Activated CD8-positive, alpha-beta memory T cell treated with anti-CD3 and anti-CD28 coated beads for 48 hours (primary cell): ENCODE measurements at places on chromosomes 2 and 18.

DNA sequence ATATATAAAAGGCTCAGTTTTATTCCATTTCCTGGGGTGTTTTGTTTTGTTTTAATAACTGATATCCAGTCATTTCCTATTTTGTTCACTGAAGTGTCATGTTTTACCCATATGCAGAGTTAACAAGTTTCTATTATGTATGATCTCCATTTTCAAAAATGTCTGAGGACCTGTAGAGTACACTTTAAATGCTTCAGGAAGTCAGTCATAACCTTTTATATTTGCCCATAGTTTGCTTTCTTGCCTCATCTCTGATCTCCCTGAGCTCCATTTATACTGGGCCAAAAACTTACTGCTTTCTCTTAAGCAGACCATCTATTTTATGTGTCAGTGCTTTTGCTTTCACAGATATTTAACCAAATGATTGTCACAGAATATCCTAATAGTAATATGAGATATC lies 278.7 kb downstream of the MBD5 start:
- no peak for DNase-seq

DNA sequence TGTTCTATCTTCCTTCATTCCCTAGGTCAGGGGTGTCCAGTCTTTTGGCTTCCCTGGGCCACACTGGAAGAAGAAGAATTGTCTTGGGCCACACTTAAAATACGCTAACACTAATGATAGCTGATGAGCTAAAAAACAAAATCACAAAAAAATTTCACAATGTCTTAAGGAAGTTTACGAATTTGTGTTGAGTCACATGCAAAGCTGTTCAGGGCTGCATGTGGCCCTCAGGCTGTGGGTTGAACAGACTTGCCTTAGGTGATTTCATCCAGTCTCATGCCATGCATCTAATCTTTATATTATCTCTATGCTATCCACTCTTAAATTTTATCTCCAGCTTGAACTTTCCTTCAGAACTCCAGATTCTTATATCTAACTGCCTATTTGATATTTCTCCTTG lies 80.1 kb downstream of the CCDC85A start:
- DNase-seq: no peak

- DNase-seq: no peak
Observed at GRCh38 chr18:38872342-38872741, 1306.7 kb upstream of the CELF4 start.

DNA sequence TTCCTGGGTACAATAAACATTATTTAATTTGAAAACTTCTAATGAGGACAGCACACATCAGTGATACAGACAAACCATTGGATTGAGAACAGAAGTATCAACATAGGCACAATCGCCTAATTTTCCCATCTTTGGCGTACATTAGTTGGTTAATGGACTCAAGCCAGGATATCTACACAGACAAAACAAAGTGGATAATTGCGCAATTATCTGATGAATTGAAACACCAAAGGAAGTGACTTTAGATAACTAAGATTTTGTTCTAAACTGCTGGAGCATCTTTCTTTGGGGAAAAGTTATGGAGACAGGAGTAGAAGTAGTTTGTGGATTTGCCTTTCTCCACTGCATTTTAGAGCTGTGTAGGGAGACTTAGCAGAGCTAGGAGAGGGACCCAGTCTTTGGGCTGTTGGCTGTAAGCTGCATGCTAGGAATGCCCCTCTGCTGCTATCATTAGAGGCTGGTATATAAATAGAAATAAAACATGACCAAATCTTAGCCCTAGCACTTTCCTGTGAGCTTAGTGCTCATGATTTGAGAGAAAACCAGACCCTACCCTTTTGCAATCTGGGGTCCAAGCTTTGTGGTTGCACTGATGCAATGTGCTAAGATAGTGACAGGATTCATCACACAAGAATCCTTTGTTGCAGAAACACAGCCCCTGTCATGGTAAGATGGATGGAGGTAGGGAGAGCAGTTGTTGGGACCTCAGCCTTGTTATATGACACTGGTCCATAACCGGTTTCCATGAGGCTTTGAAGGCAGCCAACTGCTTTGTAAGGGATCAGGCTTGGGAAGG lies 264.5 kb upstream of the PIK3C3 start:
- DNase-seq: no peak

DNA sequence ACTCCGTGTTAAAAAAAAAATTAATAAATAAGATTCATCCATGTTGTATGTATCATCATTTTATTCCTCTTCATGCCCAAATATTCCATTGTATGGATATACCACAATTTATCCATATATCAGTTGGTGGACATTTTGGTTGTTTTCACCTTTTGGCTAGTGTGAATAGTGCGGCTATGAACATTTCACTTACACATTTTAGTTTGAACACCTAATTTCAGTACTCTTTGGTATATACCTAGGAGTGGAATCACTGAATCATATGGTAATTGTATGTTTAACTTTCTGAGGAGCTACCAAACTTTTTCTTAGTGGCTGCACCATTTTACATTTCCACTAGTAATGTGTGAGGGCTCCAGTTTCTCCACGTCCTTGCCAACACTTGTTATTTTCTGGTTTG lies 20.0 kb downstream of the CDCA7 start:
- no peak for DNase-seq

DNA sequence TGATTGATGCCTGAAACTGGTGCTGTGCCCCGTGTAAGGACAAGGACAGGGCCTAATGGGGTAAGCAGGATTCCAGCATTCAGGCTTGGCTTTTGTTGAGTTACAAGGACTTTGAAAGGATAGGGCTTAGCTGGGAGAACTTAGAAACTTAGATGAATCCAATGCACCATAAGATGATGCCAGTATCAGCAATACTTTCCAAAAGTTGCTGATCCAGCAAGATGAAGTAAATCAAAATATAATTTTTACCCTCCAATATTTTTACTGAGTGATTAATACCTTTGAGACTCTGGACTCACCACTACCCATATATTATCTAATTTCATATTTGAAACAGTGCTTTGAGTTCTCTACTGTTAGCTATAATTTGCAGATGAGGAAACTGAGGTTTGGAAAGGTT lies 354.5 kb upstream of the ATP5MC3 start:
- no peak for DNase-seq

GRCh38 chr2:505941-506340 lies 171.3 kb downstream of the TMEM18 start:
- DNase-seq: no peak

DNA sequence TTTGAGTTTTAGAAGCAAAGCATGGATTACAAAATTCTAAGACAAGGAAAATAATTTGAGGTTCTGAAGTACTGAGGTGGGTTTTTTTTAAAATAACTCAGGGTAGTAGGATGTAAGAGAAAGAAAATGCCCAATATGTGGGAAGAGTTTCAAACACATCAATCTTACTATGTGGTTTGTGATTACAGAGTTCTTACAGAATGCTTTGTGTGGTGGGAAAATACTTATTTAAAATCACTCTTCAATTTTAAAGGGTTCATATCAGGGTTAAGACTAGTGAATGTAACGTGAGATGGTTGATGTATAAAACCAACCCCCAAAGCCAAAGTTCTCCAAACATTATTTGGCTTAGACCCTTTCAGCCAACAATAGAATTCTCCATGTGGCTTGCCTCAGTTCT lies 173.5 kb downstream of the UBE2E3 start:
- DNase-seq: no peak

DNA sequence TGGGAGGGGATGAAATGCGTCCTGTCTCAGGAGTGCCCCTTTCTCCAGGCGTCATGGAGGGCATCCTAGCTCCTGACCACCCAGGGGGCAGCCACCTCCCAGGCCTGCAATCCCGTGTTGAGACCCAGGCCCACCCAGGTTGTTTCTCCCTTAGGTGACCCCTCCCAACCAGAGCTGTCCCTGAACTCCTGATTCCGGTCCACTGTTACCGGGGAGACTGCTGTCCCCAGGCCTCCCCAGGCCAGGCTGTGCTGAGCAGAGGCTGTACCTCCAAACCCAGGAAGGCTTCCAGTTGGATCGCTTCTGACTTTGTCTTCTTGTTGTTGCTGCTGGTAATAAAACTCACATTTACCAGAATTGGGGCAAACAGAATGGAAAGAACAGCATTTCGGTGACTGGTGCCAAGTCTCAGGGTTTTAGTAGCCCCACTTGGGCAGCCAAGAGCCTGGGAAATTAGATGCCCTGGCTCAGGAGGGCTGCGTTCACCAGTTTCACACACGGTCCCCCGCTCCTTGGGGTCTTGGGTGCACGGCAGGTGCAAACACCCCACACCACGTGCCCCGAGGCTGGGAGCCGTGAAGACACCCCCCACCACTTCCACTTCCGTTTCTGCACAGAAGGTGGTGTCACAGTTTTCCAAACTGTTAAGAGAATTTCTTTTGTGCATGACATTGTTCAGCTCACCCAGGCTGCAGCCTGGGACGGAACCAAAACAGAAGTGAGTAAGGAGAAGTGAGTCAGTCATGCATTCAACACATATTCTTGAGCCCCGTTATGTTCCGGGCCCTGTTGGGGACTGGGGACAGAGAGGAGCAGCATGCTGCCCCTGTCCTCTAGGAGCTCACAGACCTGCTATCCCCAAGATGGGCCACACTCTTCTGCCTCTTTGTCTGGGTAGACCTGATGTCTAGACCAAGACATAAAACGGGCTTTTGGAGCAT lies 29.4 kb downstream of the ITM2C start:
- DNase-seq: no peak

GRCh38 chr2:144325086-144325485 lies 194.8 kb downstream of the ZEB2 start:
- DNase-seq: no peak

DNA sequence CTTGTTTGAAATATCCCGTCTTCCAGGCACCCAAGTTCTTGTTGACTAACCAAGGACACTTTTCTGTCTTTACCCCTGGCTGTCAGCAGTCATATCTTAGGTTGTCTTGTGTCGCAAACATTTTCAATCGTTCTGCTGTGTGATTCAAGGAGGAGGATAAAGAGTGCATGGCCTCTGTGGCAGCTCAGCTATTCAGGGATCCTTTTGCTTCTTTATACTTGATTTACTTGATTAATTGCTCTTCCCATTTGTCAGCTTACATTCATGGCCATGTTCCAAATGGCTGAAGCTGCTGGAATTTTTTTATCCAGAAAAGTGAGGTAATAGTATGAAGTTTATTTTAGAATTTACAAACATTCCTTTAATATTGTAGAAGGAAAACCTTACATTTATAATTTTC lies 97.3 kb upstream of the FZD5 start:
- no peak for DNase-seq

DNA sequence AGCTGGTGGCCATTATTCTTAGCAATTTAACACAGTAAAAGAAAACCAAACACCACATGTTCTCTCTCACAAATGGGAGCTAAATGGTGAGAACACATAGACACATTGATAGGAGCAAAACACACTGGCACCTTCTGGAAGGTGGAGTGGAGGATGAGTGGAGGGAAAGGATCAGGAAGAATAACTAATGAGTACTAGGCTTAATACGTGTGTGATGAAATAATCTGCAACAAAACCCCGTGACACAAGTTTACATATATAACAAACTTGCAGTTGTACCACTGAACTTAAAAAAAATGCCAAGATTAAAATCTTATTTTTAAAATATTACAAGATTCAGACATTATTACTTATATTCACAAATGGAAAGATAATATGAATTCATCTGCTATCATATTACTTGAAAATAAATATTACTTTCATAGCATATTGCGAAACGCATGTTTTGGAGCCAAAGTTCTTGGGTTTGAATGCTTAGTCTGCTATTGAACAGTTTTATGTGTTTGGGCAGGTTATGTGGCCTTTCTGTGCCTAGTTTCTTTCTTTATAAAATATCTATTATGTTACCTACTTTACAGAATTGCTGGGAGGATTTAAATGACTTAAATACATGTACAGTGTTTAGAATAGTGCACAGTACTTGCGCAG lies 20.5 kb downstream of the ANKRD62 start:
- no peak for DNase-seq

DNA sequence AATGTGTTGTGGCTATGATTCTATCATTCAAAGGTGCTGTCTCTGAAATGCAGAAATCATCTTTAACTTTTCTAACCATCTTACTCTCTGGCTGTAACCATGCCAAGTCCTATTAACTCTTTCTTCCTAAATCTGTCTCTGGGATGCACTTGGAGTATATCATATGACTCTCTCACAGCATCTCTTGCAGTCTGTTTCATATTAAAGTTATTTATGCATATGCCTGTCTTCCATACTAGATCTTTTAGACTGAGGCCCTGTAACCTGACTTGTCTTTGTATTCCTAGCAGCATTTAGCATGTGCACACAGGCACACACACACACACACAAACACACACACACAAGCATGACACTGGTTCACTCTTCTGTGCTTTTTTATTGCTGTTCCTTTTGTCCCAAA lies 320.6 kb downstream of the ETAA1 start:
- DNase-seq: no peak

GRCh38 chr2:230737791-230738226 lies 25.2 kb downstream of the CAB39 start:
- no peak for DNase-seq

DNA sequence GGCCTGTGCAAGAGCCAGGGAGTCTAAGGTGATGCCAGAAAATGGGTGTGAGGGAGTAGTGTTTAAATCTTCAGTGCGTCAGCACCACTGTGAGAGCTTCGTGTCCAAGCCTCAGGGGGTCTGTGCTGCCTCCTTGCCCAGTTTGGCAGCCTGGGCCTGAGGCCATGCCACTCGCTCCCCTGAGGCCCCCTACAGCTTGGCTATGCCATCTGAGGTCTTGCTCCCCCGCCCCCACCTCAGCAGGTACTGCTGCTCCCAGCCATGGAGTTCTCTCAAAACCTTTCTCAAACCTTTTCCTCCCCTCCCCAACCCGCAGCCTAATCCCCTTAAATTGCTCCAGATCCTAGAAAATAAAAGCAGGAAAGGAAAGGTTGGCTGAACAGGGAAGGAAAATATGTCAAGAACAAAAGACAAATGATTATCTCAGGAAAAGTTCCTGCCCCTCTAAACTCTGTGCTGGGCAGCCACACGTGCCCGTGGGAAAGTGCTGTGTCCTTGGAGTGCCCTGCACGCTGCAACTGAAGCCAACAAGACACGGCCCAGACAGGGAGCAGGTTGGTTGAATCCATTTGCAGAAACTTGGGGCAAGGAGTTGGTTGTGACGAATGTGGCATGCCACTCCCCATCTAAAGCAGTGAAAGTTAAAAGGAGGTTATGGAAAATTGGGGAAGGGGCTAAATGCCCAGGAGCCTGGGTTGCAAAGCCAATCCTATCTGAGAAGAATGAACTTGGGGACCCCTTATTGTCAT lies 61.2 kb downstream of the ATOH8 start:
- DNase-seq: no peak
